Spleen (tissue), 13 donors: ENCODE measurements at places on chromosomes 13 and 19. TPM values are rescaled to one million over a fixed set of nuclear protein-coding genes. Genes with fewer than 3 reads are reported as not detected.

MBD3L3 gene
- not detected for total RNA-seq

ZNF613 gene
- 11.6 TPM for total RNA-seq

IGFL3 gene
- total RNA-seq, result not detected

NLRP5 gene
- not detected for total RNA-seq

LILRB2 gene
- 75.6 TPM for total RNA-seq

GRCh38 chr13:40024967-40025714 is 369.7 kb downstream of the COG6 start:
- no peak for DNase-seq

- no peak for DNase-seq
These were observed 567 bp upstream of the CTU1 start for GRCh38 chr19:51108805-51109146.

DNA sequence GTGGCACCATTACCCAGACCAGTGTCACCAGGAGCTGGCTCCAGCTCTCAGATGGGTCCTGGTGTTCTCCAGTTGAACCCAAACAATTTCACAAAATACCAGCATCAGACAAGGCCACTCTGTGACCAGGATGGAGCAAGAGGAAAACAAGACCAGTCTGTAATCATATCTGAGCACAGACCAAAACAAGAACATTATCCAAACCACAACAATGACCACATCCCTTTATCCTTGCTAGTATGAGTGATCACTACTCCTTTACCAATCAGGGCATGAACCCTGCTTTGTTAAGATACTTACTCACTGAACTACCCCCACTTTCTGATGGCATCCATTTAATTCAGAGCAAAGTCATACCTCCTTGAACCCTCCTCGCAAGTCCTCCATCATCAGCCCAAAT is 145.9 kb downstream of the NUFIP1 start:
- no peak for DNase-seq

DNA sequence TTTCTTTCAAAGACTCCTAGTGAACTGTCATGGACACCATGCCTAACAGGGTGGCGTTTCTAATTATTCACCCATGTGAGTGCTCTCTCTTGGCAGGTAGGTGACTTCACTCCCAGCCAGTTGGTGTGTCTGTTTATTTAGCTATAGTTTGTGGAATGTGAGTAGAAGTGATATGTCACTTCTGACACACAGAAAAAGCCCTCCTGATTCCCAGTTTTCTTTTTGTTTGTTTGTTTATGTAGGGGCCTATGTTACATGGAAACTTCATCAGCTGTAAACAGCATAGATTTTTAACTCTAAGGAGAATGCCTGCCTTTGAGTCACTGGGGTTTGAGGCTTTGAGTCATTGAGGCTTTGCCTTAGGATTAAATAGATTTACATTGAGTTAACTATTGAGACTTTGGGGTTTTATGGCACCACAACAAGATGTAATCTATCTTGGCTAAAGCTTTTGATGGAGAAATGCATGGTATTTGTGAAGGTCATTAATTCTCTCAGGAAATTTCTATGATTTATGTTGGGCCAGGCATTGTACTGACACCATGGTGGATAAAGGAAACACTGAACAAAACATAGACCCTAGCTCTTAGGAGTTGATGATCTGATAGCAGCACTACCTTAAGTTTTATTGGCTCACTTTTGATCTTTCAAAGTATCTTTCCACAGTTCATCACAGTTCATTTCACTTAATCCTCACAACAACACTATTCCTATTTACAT is 45.3 kb downstream of the UFM1 start:
- no peak for DNase-seq
